ENCODE measurements at places on chromosomes 12 and 14.
A peak's percentile ranks its signal among the peaks of the same experiment; 100 is the strongest.

DNA sequence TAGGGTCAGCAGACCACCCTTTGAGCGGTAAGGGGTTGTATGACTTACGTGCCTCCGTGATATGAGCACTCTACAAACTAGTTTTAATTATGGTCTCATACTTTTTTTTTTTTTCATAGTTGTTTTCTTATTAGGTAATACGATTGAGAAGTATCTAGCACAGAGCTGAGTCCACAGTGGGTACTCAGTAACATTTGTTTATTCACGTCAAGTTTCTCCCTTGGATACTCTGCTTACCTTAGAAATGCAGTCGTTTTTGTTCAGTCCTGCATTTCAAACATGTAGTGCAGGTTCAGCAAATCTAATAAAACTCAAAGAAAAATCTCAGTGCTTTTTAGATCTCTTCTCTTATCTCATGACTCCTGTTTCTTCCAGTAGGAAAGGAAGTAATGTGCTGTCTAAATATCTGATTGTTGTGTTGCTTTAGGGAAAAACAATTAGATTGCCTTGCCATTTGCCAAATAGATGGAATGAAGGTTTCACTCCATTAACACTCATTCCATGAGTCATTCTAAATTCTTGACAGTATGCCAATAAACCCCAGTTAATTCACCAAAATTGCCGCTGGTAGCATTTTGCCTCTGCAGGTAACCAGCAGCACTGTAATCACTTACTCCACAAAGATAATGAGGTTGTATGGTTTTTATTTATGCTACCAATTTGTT, 118.9 kb downstream of the PTCSC3 start:
- DNase-seq, result peak; percentile 45

GRCh38 chr14:102966681-102967505, 44.4 kb downstream of the AMN start:
- peak; percentile 65 for DNase-seq

DNA sequence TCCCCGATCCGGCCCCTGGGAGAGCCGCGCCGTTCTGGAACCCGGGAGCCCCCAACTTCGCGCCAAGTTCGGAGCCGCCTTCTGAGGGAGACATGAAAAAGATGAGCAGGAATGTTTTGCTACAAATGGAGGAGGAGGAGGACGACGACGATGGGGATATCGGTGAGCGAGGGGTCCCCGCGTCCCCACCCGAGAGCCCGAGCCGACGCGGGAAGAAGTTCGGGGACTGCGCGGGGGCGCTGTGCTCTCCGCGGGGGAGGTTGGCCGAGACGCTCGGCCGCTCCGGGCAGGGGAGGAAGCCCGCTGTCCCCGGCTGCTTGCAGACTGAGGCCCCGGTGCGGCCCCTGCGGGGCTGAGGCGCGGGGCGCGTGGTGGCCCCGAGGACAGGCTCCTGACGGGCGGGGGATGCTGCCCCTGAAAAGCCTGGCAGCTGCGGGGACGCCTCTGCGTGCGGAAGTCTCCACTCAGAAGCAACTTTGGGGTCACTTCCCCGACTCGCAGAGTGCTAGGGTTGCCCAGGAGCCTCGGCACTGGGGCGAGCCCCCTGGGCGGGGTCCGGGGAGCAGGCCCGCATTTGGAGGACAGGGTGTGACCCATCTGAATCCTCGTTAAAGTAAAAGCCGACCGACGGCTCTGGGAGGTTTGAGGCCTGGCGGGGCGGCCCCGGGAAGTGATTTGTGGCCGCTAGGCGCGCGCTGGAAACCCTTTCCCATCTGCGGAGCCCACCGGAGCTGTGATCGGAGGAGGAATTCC, 511 bp downstream of the ANO6 start:
- no peak for DNase-seq

DNA sequence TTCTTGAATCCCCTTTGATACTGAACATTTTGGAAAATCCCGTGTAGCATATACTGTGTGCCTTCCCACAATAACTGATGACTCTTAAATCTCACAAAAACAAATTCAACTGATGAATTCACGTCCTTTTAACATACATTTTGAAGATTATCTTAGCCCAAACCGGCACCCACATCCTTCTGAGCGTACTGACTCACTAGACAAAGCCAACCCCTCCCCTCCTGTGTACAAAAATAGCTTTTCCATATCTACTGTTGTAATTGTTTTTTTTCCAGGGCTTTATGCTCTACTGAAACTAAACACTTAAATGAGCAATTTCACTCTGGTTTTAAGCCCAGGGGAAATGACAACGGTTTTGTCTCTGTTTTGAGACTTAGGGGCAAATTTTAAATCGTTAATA, 109.4 kb upstream of the ATF7IP start:
- no peak for DNase-seq

DNA sequence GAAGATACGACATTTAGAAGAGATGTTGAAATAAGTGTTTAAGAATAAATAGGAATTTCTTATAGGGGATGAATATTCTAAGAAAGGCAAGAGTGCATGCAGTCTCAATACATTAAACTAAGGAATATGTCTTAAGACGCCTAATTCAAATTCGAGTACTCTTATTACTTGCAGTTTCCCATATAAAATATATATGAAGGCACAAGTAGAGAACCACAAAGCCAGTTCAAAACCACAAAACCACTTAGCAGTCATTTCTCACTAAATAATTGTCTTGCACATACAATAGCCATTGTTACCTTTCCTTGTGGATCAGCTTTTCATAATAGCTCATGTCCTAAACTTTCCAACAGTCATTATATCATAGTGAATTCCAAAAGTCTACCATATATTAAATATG, 91.0 kb upstream of the MON2 start:
- no peak for DNase-seq

Data from COLO829 (cell line).